ENCODE measurements at places on chromosomes 1 and 21.

DNA sequence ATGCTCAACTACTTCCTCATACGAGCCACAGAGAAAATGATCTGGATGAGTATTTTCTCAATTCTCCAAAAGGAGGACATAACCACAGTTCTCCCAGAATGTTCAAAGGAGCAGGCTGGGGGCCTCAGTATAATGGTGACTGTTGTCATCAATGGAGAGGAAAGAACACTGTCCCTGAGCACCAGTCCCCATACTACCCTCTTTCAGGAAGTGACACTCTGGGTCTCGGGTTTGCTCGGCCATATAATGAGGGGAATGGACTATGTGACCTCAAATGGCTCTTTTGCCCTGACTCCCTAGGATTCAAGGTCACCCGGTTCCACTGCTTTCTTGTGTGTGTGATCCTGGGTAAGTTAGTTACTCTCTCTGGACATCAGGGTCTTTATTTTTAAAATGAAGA lies 22.8 kb downstream of the SLC9A1 start:
- no peak for DNase-seq

GRCh38 chr1:86434059-86434458 lies 10.1 kb downstream of the CLCA2 start:
- no peak for DNase-seq

GRCh38 chr21:28974531-28975227 lies 18.0 kb downstream of the LTN1 start:
- no peak for DNase-seq

DNA sequence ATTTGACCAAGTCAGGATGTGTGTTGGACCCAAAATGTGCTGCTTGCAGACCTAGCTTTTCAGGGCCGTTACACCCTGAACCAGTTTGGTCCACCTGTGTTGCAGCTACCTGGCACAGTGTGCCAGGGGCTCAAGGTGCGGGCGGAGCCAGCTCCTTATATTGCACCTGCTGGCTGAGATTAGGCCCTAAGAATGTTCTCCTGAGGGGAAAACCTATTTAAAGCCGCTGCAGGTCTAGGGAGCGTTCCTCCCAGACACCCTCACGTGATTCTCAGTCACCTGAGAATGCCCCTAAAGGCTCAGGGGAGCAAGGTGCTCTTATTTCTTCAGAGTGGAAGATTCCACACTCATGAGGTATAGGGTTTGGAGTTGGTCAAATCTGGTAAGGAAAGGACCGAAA lies 12.0 kb downstream of the GSTM3 start:
- DNase-seq = no peak
